Breast epithelium (tissue), 4 donors: ENCODE measurements at places on chromosomes 6 and 20. TPM values are rescaled to one million over a fixed set of nuclear protein-coding genes. Genes with fewer than 3 reads are reported as not detected.

Gene RIPPLY2
- not detected for total RNA-seq

Gene WTAP
- 116 TPM for total RNA-seq

GRCh38 chr6:136058852-136059251 is 191.3 kb downstream of the MTFR2 start:
- no peaks in the 10 kb centered on the region for H3K36me3 ChIP-seq
- no peak overlapping the region for H3K4me3 ChIP-seq
- no peaks in the 10 kb centered on the region for H3K27me3 ChIP-seq
- H3K4me1 ChIP-seq: no peaks in the 10 kb centered on the region
- no peak overlapping the region for H3K27ac ChIP-seq

Gene INSM1
- 0.48 TPM for total RNA-seq

Gene PAX1
- total RNA-seq: not detected
